ENCODE measurements at places on chromosomes 6 and 20. TPM values are rescaled to one million over a fixed set of nuclear protein-coding genes. Genes with fewer than 3 reads are reported as not detected.

Gene CNKSR3
- 17.3 TPM for total RNA-seq

Gene NKX2-2
- total RNA-seq: 15.5 TPM

Gene PRPH2
- not detected for total RNA-seq

Gene C6orf163
- 5.7 TPM for total RNA-seq

Gene NRSN1
- total RNA-seq: not detected

- no peak for DNase-seq
Measured at GRCh38 chr6:108640104-108640503, 79.4 kb downstream of the FOXO3 start.

GRCh38 chr6:42966571-42966970 lies 6.0 kb downstream of the GNMT start:
- no peak for DNase-seq

DNA sequence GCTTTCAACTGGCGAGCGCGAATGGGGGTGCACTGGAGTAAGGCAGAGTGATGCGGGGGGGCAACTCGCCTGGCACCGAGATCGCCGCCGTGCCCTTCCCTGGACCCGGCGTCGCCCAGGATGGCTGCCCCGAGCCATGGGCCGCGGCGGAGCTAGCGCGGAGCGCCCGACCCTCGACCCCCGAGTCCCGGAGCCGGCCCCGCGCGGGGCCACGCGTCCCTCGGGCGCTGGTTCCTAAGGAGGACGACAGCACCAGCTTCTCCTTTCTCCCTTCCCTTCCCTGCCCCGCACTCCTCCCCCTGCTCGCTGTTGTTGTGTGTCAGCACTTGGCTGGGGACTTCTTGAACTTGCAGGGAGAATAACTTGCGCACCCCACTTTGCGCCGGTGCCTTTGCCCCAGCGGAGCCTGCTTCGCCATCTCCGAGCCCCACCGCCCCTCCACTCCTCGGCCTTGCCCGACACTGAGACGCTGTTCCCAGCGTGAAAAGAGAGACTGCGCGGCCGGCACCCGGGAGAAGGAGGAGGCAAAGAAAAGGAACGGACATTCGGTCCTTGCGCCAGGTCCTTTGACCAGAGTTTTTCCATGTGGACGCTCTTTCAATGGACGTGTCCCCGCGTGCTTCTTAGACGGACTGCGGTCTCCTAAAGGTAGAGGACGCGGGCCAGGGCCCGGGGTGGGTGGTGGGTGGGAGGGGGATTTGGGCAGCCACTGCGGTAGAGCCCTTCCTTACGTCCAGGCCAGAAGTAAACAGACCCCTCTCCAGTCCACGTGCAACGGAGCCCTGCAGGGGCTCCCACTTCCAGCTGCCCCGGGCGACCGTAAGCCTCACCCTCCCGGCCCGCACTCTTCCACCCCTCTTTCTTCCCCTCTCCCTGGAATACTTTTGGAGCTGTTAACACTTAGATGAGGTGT lies 998 bp downstream of the BMP2 start:
- peak; percentile 18 for DNase-seq

DNA sequence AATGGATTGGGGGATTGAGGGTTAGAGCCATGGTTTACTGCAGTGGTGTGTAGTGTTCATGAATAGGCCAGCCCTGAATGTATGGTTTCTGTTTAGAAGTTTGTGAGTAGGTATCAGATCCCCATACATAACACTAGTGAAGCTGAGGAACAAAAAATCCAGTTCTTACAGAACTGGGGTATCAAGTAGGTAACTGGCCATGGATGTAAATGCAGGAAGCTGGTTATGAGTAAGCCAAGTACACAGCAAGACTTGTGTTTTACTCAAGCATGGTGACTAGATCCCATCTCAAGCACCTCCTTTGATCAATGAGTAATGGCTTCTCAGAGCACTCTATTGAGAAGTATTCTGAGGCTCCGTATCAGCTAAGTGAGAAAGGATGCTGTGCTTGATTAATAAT lies 613.7 kb upstream of the FLRT3 start:
- no peak for DNase-seq

DNA sequence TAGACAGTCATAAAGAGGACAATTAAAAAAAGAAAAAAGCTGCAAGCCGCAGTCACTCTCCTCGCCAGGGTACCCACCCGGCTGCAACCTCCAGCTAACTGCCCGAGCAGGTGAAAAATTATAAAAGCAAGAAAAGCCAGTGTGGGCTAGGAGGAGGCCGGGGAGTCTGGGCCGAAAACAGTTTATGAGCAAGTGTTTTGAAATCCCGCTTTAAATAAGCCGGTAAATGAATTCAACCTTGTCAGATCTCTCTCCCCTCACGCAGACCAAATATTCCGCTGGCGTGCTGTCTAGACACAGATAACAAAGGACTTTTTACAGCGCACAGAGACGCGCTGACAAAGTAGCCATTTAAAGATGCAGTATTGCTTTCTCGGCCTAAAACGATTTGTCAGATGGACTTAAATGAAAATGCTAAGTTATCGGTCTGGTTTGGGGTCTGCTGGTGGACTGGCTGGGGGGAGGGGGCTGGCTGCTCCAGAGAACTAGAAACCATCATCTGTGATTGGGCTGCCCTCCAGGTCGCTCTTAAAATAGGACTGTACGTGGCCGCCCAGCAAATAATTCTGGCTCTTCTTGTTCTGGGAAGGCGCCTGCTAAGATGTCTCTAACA lies 24.6 kb downstream of the PMEPA1 start:
- no peak for DNase-seq

DNA sequence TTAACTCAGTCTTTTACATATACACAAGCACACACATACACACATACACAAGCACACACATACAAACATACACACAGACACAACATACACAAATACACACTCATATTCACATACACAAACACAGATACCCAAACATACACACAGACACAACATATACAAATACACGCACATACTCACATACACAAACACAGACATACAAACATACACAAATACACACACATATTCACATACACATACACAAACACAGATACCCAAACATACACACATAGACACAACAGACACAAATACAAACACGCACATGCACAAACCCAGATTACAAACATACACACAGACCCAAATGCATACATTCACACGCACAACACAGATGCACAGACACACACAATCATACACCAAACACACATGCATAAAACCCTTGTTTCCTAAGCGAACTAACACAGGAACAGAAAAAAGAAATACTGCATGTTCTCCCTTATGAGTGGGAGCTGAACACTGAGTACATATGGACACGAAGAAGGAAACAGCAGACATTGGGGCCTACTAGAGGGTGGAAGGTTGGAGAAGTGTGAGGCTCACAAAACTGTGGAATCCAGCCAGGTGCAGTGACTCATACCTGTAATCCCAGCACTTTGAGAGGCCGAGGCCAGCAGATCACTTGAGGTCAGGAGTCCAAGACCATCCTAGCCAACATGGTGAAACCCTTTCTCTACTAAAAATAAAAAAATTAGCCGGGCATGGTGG lies 34.2 kb downstream of the PIM1 start:
- DNase-seq: no peak

DNA sequence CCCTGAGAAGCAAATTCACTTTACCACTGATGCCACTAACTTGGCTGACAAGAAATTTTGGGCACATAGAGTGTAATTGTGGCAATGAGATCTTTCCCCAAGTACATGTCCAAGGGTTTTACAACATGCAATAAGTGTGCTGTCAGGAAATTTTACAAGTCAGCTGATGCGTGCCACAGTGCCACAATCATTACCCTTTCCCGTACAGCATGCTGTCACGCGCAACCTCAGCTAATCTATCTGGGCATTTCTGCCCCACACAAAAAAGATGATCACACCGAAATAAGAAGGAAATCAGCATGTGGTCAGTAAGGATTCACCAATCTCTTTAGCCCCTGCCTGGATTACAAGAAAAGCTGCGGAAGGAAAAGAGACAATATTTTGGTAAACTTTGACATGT lies 163.6 kb upstream of the PREP start:
- no peak for DNase-seq
